H9 (cell line): ENCODE measurements at places on chromosomes 1 and 21. TPM values are rescaled to one million over a fixed set of nuclear protein-coding genes. Genes with fewer than 3 reads are reported as not detected.

- DNase-seq = no peak
Measured at GRCh38 chr1:89254658-89255287, 17.9 kb downstream of the GBP5 start.

GRCh38 chr1:218521414-218522169, 176.5 kb downstream of the TGFB2 start:
- peak; percentile 67 for DNase-seq

DNA sequence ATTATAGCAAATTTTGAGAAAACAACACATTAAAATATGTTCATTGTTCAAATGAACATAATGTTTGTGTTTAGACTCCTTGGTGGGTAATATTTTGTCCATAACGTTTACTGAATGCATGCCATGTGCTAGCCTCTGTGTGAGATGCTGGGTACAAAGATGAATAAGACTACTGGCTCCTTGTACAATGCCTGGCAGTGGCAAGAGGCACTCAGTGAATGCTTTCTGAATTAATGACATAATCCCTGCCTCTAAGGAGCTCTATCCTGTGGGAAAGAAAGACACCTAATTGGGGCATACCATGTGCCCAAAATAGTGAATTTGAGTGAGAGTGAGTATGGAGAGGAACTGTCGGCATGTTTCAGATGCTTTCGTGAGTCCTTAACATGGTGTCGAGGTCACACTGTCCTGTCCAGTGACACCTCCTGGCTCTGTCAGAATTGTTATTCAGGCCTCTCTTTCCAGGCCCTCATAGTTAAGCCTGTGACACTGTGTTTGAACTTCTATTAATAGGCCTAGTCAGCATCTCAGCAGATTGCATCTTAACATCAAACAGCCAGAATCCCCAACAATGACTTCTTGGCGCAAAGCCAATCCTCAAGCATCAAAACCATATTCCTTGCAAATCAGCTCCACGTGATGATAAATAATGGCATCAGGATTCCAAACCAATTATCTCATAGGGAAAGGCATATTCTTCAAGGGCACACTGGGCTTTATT, 32.8 kb upstream of the S1PR1 start:
- DNase-seq = no peak

DNA sequence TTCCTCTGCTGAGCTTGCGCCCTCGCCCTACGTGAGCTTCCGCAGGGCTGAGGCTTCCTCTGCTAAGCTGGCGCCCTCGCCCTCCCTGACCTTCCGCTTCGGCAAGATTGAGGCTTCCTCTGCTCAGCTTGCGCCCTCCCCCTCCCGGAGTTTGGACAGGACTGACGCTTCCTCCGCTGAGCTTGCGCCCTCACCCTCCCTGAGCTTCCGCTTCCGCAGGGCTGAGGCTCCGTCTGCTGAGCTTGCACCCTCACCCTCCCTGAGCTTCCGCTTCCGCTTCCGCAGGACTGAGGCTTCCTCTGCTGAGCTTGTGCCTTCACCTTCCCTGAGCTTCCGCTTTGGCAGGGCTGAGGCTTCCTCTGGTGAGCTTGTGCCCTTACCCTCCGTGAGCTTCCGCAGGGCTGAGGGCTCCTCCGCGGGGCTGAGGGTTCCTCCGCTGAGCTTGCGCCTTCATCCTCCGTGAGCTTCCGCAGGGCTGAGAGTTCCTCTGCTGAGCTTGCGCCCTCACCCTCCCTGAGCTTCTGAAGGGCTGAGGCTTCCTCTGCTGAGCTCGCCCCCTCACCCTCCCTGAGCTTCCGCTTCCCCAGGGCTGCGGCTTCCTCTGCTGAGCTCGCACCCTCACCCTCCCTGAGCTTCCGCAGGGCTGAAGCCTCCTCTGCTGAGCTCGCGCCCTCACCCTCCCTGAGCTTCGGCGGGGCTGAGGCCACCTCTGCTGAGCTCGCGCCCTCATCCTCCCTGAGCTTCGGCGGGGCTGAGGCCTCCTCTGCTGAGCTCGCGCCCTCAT, 753.6 kb upstream of the TPTE start:
- no peak for DNase-seq

- no peak for DNase-seq
Measured at GRCh38 chr21:35976481-35976880, 83.8 kb downstream of the SETD4 start.

GRCh38 chr1:37038227-37039093, 4.1 kb upstream of the GRIK3 start:
- DNase-seq = peak; percentile 52

Gene RNF19B
- 15.0 and 15.6 TPM in 2 replicates for total RNA-seq

DNA sequence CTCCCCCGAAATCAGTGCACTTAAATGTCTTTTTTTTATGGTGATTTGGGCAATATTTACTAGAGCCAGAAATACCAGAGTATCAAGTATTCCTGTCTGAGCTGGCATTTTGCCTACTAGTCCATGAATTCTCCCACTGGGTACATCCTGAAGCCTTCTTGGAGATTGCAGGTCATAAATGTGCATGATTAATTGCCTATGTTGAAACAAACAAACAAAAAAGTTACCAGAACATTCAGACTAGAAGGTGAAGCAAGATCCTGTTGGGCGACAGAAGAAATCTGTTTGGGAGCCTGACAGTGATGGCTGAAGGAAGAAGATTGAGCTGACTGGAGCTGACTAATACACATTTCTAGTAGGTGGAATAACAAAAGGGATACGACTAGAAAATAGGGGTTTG, 127.4 kb upstream of the NRIP1 start:
- no peak for DNase-seq

Gene C8B
- total RNA-seq = not detected in 2 replicates

GRCh38 chr1:45326627-45327623, at the start of gene HPDL:
Gene HPDL (plus strand): TSS chr1:45326895. CDS start chr1:45327149, 254 bp downstream.
- DNase-seq = peak; percentile 94

- DNase-seq = peak; percentile 46
Measured at GRCh38 chr1:118151312-118151937, 33.6 kb downstream of the SPAG17 start.

DNA sequence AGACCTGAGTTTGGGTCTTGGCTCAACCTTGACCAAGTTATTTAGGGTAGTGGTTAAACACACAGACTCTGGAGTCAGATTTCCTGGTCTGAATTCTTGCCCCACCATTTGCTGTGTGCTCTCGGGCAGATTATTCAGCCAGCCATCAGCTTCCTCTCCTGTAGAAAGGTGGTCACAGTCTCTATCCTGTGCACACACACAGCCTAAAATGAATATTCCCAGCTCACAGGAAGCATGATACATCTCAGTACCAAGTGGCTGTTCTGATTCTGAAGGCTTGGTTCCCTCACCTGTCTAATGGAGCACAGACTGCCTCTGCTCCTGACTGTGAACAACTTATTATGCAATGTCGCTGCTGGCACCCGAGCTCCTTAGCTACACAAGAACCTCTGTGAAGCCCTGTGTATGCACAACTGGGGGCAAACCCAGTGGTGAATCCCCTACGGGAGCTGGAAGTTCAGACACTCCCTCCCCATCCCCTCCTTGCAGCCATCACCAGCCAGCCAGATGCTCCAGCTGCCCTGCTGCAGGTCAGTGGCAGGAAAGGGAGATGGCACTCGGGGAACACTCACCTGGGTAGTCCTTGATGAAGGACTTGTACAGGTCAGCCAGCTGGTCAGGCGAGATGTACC, 13.7 kb downstream of the ENO1 start:
- no peak for DNase-seq

Gene S100A16
- total RNA-seq = 8.0 and 8.2 TPM in 2 replicates

Gene CSDE1
- 630 and 645 TPM in 2 replicates for total RNA-seq

Gene OR2L8
- total RNA-seq = 0.24 TPM in 1 of 2 replicates, not detected in the other

Gene CR1
- 0.02 and 0.04 TPM in 2 replicates for total RNA-seq

DNA sequence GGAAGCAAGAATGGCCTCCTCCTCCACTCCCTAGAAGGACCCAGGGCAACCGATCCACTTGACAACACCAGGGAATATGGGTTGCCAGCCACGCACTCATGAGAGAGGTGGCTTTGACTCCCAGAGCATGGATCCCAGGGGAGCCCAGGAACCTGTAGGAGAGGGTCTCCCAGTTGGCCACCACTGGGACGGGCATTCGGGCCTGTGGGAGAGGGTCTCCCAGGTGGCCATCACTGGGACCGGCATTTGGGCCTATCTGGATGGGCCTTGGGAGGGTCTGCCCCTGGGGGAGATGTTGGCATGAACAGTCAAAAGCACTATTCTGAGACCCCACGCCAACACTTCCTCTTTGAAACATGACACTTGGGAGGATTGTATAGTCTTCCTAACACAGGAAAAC, 565 bp downstream of the TFF1 start:
- no peak for DNase-seq
